NCI-H1694 treated with DMSO at 0.1 percent for 48 hours (cell line): ENCODE measurements at places on chromosomes 16 and 17.
A peak's percentile ranks its signal among the peaks of the same experiment; 100 is the strongest.

DNA sequence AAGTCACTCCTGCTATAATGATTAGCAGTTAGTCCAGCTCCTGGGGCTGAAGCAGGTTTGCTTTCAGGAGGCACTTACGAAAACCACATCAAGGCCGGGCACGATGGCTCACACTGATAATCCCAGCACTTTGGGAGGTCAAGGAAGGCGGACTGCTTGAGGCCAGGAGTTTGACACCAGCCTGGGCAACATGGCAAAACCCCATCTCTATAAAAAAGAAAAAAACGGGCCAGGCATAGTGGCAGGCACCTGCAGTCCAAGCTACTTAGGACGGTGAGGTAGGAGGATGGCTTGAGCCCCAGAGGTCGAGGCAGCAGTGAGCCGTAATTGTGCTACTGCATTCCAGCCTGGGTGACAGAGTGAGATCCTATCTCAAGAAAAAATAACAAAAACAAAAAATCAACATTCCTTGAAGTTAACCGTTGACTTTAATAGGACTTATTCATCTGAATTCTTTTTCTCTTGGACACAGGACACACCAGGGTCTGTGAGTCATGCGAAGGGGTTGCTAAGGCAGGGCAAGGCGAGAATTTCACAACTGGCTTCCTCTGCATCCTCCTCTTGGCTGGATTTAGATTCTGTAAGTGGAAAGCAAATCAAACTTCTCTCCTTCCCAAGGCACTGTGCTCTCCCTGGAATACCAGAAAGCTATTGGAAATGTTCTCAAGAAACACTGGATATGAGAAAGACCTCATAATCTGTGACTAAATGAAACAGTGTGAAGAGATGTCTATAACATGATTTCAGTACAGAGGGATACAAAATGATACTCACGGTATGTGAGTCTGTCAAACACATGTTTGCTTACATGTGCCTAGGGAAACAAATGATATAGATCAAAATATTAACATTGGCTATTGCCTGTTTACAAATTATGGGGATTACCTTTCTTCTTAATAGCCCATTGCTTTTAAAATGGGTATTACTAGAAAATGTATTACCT is 99.5 kb downstream of the SYCE1L start:
- DNase-seq = no peak

GRCh38 chr16:23500862-23501225 is 9.4 kb downstream of the GGA2 start:
- no peak for DNase-seq

DNA sequence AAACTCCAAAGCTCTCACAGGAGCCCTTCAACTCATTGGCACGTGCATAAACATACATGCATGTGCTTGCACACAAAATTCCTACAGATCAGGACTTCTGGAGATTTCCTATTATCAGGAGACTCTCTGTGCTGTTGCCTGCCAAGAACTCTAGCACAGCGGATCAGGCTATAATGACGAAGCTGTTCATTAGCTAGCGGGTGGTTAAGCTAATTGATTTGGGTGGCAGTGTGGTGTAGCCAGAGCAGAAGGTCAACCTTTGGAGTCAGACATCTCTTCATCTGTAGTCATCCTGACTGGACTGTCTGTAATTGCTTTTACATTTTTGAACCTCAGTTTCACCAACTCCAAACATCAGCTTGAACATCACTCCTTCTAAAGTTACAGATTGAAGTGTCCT is 69.0 kb downstream of the KIF2B start:
- DNase-seq = no peak

- no peak for DNase-seq
These were observed 4.7 kb downstream of the IL17C start for GRCh38 chr16:88642881-88643643.

DNA sequence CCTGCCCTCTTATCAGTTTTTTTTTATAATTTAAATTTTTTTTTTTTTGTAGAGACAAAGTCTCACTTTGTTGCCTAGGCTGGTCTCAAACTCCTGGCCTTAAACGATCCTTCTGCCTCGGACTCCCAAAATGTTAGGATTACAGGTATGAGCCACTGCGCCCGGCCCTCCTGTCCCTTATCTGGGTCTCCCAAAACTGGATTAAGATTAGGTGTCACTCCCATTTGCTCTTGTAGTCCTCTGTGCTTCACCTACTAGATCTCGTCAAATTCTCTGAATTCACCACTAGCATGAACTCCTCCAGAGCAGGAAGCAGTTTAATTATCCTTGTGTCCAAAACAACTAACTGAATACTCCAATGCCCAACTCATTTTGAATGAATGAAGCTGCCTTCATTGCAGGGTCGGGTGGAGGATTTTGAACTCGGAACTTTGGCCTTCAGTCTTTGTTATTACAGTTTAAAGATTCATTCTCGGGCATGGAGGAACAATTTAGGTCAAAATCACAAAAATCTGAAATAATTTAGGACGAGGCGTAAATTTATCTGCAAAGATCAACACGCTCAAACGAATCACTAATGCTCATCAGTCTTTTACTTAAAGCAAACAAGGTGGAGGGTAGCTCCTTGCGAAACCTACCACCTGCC is 802 bp upstream of the ATXN2L start:
- DNase-seq = no peak

- DNase-seq = no peak
These were observed 154.8 kb upstream of the HSBP1 start for GRCh38 chr16:83652943-83653342.

DNA sequence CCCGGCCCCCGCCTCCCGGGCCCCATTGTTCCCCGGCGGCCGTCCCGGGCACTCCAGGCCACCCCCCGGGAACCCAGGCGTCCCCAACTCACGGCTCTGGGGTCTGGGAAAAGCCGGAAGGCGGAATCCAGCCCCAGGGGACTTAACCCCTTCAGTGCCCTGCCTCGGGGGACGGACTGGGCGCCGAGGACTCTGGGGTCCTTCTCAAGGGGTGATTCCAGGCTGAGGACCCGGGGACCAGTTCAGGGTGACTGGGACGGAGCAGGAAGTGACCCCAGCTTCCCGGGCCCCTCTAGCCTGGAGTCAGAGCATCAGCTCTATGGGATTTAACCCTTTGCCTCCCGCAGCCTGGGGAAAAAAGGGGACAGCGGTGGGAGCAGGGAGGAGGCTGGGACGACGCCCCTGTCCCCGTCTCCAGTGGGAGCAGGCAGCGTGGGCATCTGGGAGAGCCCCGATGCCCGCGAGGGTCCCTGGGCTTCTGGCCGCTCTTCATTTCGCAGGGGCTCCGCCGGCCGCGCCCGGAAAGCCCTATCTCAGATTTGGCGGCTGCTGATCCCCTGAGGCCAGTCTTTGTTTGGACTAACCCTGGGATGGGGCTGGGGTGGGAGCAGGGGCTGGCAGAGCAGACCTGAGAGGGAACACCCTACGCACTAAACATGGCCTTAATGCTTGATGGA is at the start of gene ZNF629:
Gene ZNF629 (minus strand): TSS at position 270 of the 677 bp plus-strand sequence. CDS start 2,723 bp downstream, outside the sequence.
- DNase-seq = peak; percentile 15

GRCh38 chr16:68450741-68451255 is 2.5 kb upstream of the SMPD3 start:
- DNase-seq = peak; percentile 17

DNA sequence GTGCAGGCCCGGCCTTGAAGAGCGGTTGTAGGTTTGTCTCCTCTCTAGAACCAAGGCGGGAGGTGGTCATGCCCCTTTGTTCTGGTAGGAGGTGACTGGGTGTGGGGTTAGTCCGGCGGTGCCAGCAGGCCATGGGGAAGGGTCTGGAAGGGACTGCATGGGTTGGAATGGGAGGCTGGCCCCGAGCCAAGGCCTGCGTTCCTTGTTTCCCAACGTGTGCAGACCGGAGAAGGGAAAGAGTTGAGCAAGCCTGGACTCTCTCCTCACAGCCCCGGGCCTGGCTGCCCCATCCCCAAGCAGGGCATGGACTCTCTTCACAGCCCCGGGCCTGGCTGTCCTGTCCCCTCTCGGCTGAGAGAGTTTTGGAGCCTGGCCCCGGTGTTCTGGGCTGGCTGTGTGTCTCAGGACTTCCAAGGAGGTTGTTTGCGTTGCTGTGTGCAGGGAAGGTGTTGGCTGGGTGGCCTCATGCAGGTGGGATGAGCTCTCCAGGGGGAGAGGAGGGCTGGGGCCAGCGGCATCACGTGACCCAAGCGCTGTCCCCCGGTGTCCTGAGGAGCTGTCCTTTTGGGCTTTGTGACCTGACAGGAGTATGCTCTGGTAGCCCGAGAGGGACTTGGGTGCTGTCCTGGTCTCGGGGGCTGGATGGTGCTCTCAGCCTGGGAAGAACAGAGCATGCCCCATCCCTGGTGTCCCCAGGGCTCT is 2.6 kb downstream of the CACNA1H start:
- DNase-seq = no peak

DNA sequence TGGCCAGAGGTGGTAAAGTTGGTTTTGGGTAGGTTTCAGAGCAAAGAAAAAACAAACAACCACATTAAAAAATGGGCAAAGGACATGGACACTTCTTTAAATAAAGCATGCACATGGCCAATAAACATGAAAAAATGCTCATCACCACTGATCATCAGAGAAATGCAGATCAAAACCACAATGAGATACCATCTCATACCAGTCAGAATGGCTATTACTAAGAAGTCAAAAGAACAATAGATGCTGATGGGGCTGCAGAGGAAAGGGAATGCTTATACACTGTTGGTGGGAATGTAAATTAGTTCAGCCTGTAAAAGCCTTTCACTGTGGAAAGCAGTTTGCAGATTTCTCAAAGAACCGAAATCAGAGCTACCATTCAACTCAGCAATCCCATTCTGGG is 598.4 kb upstream of the SOX9 start:
- DNase-seq = no peak

- DNase-seq = no peak
These were observed 43.2 kb downstream of the PIMREG start for GRCh38 chr17:6487251-6488007.

DNA sequence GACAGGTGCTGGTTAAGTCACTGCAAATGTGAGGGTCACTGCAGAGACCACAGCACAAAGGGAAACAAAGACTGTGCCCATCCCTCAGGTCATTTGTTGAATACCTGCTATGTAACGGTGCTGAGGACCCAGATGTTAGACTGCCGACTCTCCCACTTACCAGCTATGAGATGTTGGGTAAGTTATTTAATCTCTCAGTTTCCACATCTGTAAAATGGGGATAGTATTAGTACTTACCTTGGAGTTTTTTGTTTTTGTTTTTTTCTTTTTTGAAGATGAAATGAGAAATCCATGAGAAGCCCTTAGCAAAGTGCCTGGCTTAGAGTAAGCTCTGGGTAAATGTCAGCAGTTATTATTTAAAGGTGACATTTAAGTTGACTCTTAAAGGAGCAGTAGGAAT is 50.5 kb upstream of the PMFBP1 start:
- DNase-seq = no peak

DNA sequence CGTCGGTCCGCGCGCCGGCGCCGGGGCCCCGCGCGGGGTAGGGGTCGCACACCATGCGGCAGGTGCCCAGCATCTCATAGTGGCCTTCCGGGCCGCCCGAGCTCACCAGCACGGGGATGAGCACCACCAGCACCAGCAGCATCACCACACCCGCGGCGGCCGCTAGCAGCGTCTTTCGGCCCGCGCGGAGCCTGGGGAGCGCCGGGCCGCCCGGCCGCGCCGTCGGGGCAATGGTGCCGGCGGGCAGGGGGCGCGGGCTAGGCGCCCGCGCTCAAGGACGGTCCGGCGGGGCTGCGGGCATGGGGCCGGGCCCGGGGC is 237 bp downstream of the C1QL1 start:
- no peak for DNase-seq
